Activated CD8-positive, alpha-beta T cell treated with anti-CD3 and anti-CD28 coated beads, Interleukin-2, amount 10 ng/mL, durations not matched to agents 7 days and 5 days (primary cell): ENCODE measurements at places on chromosomes 1 and 21. TPM values are rescaled to one million over a fixed set of nuclear protein-coding genes. Genes with fewer than 3 reads are reported as not detected.

OPRD1 gene
- not detected for total RNA-seq

TNFRSF18 gene
- total RNA-seq: 18.8 TPM

RPE65 gene
- total RNA-seq: not detected

NTRK1 gene
- total RNA-seq: 9.9 TPM

- no peak for DNase-seq
- H3K4me1 ChIP-seq: peaks cover 9% of the 10 kb centered on the region
- H3K27me3 ChIP-seq: no peaks in the 10 kb centered on the region
- H3K27ac ChIP-seq: no peak overlapping the region
Observed at GRCh38 chr1:41215623-41216022, 26.5 kb downstream of the SCMH1 start.

DNA sequence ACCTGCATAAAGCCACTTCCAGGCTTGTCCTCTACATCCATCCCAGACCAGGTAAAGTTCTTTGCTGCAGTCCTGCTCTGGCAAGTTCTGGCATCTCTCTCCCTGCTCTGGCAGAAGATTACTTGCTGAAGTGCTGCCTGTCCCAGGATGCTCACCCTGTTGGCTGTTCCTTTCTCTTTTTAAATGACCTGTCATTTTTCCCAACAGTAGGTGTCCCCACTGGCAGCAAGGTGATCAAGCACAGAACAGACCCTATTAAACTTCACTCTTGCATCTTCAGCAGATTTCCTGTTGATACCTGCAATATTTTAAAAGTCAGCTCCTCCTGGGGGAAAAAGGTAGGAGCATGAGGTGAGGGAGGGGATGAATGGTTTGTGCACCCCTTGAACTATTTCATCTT is 332.6 kb downstream of the PBX1 start:
- H3K4me3 ChIP-seq: no peak overlapping the region
- H3K27me3 ChIP-seq: no peaks in the 10 kb centered on the region
- no peaks in the 10 kb centered on the region for H3K4me1 ChIP-seq
- no peak for DNase-seq

- no peak overlapping the region for H3K4me3 ChIP-seq
- no peak for DNase-seq
- H3K36me3 ChIP-seq: no peaks in the 10 kb centered on the region
- peaks cover 3% of the 10 kb centered on the region for H3K27me3 ChIP-seq
Observed at GRCh38 chr1:151494741-151495281, 16.4 kb upstream of the CGN start.

GRCh38 chr1:109373126-109373525 is 24.6 kb downstream of the SORT1 start:
- H3K27ac ChIP-seq: peak overlapping the region; percentile 75
- H3K27me3 ChIP-seq: peaks cover 5% of the 10 kb centered on the region
- H3K4me3 ChIP-seq: peak overlapping the region; percentile 47
- peaks cover 6% of the 10 kb centered on the region for H3K36me3 ChIP-seq
- peak; percentile 28 for DNase-seq

DNA sequence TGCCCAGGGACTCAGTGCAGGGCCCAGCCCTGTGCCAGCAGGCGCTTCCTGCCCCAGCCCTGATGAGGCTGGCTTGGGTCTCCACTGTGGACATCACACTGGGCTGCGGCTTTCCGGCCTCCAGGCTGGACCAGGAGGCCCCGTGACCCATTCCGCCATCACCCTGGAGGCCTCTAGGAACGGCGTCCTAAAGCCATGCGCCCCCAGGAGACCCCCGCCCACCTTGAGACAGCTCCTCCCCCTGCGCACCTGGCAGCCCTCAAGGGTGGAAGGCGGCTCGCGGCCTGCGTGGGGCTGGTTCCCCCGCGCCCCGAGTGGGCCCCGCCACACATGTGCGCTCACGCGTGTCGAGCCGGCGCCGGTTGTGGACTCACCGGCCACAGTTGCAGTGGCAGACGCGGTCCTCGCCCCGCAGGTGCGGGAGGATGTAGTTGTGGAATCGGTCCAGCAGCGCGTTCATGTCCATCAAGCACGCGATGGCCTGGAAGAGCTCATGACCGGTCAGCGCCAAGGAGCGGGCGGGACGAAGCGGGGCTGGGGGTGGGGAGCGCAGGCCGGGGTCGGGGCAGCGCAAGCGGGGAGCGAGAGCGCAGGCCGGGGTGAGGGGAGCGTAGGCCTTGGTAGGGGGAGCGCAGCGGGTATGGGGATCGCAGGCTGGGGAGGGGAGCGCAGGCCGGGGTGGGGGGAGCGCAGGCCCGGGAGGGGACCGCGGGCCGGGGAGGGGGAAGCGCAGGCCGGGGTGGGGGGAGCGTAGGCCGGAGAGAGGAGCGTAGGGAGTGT is 924 bp downstream of the TMEM240 start:
- peaks cover 11% of the 10 kb centered on the region for H3K36me3 ChIP-seq
- H3K27me3 ChIP-seq: no peaks in the 10 kb centered on the region
- H3K4me1 ChIP-seq: peaks cover 5% of the 10 kb centered on the region
- no peak for DNase-seq

- H3K4me1 ChIP-seq: no peaks in the 10 kb centered on the region
- H3K4me3 ChIP-seq: no peak overlapping the region
- no peaks in the 10 kb centered on the region for H3K36me3 ChIP-seq
- no peaks in the 10 kb centered on the region for H3K27me3 ChIP-seq
Observed at GRCh38 chr1:18217398-18218043, 109.9 kb downstream of the IGSF21 start.

GRCh38 chr1:40438391-40439015 is 11.8 kb upstream of the ZFP69B start:
- peaks cover 6% of the 10 kb centered on the region for H3K36me3 ChIP-seq
- DNase-seq: peak; percentile 27
- no peak overlapping the region for H3K4me3 ChIP-seq
- H3K27me3 ChIP-seq: no peaks in the 10 kb centered on the region

DNA sequence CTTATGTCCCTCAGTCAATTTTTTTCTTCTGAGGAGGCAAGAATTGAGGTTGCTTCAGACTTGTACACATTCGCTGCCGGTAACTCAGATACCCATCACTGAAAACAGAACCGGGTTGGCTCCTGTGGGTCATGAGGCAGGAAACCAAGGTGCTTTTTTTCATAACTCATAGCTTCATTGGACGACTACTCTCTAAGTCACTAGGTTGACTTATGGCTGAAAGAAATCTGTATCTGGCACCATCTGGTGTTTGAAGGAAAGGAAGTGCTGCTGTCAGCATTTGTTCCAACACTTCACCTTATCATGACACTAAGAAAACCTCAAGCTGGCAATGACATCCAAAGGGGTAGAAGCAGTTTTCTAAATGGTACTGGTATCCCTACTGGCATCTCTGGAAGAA is 82.3 kb downstream of the TBX19 start:
- peaks cover 4% of the 10 kb centered on the region for H3K36me3 ChIP-seq
- H3K27ac ChIP-seq: peak overlapping the region; percentile 66
- H3K4me3 ChIP-seq: peak overlapping the region; percentile 44
- DNase-seq: peak; percentile 62
- H3K27me3 ChIP-seq: peaks cover 6% of the 10 kb centered on the region

DNA sequence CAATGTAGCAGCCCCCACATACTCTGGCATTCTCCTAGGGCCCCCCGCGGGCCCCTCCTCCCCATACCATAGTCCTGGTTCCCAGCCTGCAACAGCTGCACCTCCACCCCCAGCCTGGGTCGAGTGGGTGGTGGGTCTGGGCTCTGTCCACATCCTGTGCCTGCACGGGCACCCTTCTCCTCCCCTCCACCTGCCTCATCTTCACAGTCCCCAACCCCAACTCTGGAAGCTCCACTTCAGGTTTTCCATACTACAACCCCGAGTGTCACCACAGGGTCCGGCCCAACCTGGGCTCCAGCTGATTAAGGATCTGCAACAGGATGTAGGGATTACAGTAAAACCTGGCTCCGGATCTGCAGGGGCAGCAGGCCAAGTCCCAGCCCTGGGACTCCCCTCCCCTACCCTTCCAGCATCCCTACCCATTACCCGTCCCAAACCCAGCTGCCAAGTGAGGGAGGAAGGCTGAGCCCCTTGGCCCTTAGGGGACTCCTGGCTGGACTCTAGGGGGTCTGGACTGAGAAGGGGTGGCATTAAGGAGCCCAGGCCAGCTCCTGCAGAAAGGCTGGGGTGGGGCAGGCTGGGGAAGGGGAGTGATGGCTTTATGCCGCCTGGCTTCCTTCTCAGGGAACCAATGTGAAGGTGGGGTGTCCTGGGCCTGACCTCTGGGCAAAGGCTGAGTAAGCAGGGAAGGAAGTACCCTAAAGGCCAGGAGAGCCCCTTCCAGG is 116.8 kb downstream of the CASZ1 start:
- DNase-seq: no peak
- no peaks in the 10 kb centered on the region for H3K27me3 ChIP-seq
- H3K4me1 ChIP-seq: no peaks in the 10 kb centered on the region
- H3K36me3 ChIP-seq: no peaks in the 10 kb centered on the region

DNA sequence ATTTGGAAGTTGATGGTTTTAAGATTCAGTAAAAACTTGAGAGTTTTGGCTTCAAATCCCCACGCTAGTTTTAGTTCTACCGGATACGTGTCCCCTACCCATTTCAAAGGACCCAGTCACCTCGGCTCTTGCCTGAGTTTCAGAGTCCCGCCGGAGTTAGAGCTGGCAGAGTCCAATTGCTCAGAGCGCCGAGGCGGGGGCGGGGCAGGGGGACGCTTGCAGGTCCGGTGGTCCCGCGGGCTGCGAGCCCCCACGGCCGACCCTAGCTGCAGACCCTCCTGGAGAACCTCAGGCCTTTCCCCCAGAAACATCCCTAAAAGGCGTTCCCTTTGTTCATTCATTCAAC is 765 bp upstream of the VPS45 start:
- H3K27ac ChIP-seq: peak overlapping the region; percentile 91
- no peaks in the 10 kb centered on the region for H3K27me3 ChIP-seq
- peaks cover 38% of the 10 kb centered on the region for H3K4me1 ChIP-seq
- peak; percentile 50 for DNase-seq
- peak overlapping the region; percentile 95 for H3K4me3 ChIP-seq

DNA sequence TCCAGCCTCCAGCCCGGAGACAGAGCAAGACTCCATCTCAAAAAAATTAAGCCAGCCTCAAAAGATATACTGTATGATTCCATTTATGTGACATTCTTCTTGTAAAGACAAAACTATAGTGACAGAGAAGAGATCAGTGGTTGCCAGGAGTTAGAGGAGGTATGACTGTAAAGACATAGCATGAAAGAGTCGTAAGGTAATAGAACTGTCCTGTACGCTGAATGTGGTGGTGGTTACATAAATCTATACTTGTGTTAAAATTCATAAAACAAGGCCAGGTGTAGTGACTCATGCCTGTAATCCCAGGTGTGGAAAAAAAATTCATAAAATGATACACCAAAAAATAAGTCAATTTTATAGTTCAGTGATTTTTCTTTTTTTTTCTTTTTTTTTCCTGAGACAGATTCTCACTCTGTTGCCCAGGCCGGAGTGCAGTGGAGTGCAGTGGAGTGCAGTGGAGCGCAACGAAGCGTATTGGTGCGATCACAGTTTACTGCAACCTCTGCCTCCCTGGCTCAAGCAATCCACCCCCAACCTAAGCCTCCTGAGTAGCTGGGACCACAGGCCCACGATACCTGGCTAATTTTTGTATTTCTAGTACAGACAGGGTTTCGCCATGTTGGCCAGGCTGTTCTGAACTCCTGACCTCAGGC is 84.9 kb upstream of the CXADR start:
- no peaks in the 10 kb centered on the region for H3K36me3 ChIP-seq
- no peak for DNase-seq
- no peak overlapping the region for H3K27ac ChIP-seq
- no peaks in the 10 kb centered on the region for H3K27me3 ChIP-seq

DNA sequence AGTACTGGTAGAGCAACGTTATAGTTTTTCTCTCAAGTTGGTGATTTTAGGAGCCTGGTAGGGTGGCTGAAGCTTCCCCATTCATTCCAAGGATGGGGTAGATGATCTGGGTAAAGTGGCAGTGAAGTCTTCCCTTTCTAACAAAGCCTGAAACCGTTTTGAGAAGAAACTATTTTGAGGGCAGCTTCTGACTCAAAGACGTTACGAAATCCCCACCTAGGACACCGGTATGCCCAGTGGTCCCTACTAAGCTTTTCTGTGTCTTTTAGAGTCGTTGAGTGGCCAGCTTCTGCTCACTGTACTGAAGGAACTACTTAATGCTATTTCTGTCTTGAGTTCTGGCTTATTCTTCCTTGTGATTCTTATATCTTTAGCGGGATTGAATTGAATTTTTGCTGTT is 1.4 kb downstream of the WDTC1 start:
- peaks cover 3% of the 10 kb centered on the region for H3K36me3 ChIP-seq
- peak overlapping the region; percentile 92 for H3K27ac ChIP-seq
- no peak for DNase-seq
- H3K27me3 ChIP-seq: no peaks in the 10 kb centered on the region
- peak overlapping the region; percentile 96 for H3K4me3 ChIP-seq

DNA sequence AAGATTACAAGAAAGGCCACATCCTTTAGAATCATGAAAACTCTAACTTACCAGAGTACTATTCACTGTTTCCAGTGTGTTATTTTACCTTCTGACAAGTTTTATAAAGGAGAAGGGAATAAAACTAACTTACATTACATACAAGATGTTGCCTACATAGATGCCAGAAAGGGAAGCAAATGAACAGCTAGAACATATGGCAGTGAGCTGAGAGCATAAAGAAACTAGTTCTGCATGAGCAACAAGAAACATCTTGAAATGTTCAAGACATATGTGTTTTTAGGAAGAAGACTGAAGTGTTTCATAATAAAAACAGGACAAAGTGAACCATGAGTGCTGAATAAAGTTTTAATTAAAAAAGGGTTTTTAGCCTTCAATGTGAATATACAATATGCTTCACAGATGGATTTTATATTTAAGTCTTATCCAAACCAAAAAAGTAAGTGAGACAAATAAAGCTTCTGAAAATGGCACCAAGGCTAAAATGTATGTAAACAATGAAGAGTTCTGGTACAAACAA is 39.4 kb downstream of the SLC5A9 start:
- H3K4me1 ChIP-seq: no peaks in the 10 kb centered on the region
- H3K27me3 ChIP-seq: peaks cover 12% of the 10 kb centered on the region

- no peak overlapping the region for H3K27ac ChIP-seq
- H3K27me3 ChIP-seq: no peaks in the 10 kb centered on the region
- H3K36me3 ChIP-seq: no peaks in the 10 kb centered on the region
- H3K4me1 ChIP-seq: no peaks in the 10 kb centered on the region
- no peak for DNase-seq
- no peak overlapping the region for H3K4me3 ChIP-seq
Observed at GRCh38 chr1:63882048-63882704, 108.4 kb downstream of the ROR1 start.

- H3K27me3 ChIP-seq: peaks cover 43% of the 10 kb centered on the region
- H3K4me1 ChIP-seq: peaks cover 40% of the 10 kb centered on the region
- no peak for DNase-seq
Observed at GRCh38 chr1:17198476-17199258, 6.3 kb upstream of the PADI1 start.

- no peak overlapping the region for H3K27ac ChIP-seq
- no peak for DNase-seq
- H3K27me3 ChIP-seq: no peaks in the 10 kb centered on the region
- no peaks in the 10 kb centered on the region for H3K36me3 ChIP-seq
- no peaks in the 10 kb centered on the region for H3K4me1 ChIP-seq
Observed at GRCh38 chr1:218421531-218421930, 76.4 kb downstream of the TGFB2 start.

- H3K4me1 ChIP-seq: peaks cover 8% of the 10 kb centered on the region
- peaks cover 3% of the 10 kb centered on the region for H3K27me3 ChIP-seq
- H3K36me3 ChIP-seq: no peaks in the 10 kb centered on the region
- H3K27ac ChIP-seq: no peak overlapping the region
- no peak for DNase-seq
Observed at GRCh38 chr21:42633858-42634257, 19.6 kb upstream of the PDE9A start.

- H3K27ac ChIP-seq: no peak overlapping the region
- no peak overlapping the region for H3K4me3 ChIP-seq
- peaks cover 24% of the 10 kb centered on the region for H3K4me1 ChIP-seq
- DNase-seq: no peak
Observed at GRCh38 chr1:1135339-1136136, 19.6 kb upstream of the C1orf159 start.

- no peak overlapping the region for H3K27ac ChIP-seq
- peaks cover 4% of the 10 kb centered on the region for H3K36me3 ChIP-seq
- peaks cover 21% of the 10 kb centered on the region for H3K27me3 ChIP-seq
- peak; percentile 54 for DNase-seq
Observed at GRCh38 chr21:45590726-45591618, 48.7 kb upstream of the SLC19A1 start.
